ENCODE measurements at places on chromosomes 6 and 20.
A peak's percentile ranks its signal among the peaks of the same experiment; 100 is the strongest.

DNA sequence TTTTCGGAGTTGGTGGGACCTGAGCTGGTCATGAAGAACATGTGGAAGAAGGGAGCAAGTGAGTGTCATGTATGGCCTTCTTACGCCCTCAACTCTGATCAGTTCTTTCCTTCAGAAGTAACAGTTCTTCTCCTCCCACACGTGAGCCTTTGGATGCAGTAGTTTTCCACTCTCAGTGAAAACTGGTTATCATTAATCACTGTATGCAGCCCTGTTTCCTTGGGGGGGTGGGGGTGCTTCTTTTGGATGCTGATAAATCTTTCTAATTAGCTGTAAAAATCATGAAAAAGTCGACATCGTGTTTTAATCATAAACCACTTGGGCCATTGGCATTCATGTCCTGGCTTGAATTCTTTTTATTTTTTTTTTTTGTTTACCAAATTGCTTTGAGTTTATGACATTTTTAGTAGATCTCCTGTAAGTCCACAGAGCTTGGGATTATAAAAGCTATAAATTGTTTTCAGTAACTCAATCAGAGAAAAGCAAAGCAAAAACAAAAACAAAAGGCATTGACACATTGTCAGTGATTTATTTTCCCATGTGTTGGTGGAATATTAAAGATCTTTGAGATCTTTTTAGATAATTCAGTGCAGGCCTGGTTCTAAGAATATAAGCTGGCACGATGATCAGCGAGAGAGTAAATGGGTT lies 84.8 kb downstream of the TRMT11 start:
- DNase-seq = no peak

- DNase-seq = no peak
These were observed 1.8 kb upstream of the ITPR3 start for GRCh38 chr6:33619166-33619840.

DNA sequence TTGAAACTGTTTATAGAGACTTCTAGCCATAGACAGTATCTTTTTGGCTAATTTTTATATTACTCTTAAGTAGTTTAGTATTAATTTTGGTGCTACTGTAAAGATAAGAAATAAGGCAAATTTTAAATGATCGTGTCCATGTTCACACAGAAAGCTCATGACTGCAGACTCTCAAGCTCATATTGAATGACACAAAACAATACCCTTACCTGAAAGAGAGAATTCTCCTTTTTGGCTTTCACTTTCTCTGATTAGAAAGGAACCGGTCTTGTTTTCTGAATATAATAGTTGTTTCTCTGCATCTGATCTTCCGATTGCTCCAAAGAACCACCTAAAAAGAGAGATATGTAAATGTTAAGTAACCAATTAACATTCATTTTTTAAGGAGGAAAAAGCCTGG lies 57.0 kb downstream of the FRK start:
- DNase-seq = no peak

DNA sequence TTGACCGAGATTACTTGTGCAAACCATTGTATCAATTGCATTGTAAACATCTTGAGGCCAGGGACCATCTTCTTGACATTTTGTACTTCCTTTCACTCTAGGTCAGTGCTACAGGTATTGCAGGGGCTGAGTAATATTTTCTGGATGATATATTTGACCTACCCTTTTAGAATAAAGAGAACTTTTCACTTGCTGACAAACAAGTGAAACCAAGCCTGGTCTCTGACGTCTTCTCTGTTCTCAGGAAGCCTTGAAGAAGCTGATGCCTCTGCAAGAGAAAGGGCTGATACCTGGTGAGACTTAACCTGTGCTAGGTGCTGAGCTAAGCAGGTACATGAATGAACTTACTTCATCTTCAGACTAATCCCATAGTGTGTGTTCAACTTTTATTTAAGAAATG lies 60.5 kb upstream of the GGTLC1 start:
- DNase-seq = no peak

DNA sequence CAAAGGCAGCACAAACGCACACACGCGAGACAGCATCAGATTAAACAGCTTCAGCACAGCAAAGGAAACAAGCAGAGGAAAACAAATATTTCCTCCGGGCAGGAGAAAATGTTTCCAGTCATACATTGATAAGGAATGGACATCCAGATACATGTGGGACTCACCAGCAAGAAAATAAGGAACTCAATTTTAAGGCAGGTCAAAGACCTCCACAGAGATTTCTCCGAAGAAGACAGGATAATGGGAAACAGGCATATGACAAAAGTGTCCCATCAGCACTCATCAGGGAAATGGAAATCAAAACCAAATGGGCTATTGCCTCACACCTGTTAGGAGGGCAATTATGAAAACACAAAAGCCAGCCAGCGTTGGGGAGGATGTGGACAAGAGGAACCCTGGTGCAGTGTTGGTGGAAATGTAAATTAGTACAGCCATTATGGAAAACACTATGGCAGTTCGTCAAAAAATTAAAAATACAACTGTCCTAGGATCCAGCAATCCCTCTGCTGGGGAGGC lies 9.7 kb upstream of the SLCO4A1 start:
- no peak for DNase-seq

GRCh38 chr20:50259705-50260478 lies 69.3 kb downstream of the CEBPB start:
- no peak for DNase-seq

DNA sequence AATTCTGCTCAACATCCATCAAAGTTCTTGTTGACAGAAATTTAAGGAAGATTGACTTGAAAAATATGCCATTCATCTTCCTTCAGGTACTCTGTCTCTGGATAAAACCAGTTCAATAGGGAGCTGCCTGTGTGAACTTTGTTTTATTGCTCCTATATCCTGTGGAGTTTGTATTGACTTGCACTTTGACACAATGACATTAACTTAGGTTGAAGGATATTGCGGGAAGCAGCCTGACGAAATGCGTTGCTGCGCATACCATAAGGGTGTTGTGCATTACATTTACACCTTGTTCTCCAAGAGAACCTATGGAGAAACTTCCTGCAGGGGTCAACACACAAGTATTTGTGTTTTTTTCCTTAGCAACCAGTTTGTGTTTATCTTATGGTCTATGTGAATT lies 185.4 kb upstream of the GRIK2 start:
- no peak for DNase-seq

DNA sequence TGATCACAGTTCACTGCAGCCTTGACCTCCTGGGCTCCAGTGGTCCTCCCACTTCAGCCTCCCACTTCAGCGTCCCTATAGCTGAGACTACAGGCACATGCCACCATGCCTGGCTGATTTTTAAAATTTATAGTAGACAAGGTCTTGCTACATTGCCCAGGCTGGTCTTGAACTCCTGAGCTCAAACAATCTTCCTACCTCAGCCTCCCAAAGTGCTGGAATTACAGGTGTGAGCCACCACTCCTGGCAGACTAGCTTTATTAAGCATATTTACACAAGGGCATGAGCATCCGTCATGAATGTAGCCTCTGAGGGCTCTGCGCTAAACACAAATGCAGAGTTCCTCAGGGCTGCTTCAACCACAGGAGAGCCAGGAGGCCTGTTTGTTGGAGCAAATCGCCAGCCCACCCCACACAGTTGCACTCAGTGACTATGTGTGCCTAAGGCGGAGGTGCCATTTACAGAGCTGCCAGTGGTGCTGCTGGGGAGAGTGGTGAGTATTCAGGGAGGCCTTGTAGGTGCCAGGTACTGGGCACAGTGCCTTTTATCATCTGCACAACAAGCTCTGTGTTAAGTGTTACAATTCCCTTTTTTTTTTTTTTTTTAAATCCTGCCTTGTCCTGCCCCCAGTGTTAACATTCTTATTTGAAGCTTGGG lies 78.2 kb downstream of the PSMG4 start:
- DNase-seq = no peak

DNA sequence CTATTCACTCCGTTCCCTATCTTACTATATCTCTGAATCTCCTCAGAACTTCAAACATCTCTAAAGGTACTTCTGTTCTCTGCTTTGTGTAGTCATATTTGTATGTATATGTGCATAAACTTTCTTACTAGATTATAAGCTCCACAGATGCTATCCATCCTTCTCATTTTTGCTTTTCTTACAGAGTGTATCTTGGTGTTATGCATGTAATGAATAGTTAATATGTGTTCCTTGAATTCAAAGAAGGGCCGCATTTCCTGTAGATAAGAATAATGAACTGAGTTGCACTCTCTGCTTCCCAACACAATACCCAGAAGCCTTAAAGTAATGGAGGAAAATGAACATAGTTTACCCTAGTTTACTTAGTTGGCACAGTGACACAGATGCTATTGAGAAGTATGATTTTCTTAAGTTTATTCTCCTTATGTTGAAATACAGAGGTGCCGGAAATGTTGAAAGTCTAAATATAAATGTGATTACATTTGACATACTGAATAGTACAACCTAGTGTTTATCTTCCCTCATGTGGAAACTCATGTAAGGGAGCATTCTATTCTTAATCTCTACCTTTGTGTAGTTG lies 6.0 kb downstream of the NUS1 start:
- peak; percentile 40 for DNase-seq

- no peak for DNase-seq
These were observed 35.9 kb downstream of the CDC40 start for GRCh38 chr6:110216140-110216539.

DNA sequence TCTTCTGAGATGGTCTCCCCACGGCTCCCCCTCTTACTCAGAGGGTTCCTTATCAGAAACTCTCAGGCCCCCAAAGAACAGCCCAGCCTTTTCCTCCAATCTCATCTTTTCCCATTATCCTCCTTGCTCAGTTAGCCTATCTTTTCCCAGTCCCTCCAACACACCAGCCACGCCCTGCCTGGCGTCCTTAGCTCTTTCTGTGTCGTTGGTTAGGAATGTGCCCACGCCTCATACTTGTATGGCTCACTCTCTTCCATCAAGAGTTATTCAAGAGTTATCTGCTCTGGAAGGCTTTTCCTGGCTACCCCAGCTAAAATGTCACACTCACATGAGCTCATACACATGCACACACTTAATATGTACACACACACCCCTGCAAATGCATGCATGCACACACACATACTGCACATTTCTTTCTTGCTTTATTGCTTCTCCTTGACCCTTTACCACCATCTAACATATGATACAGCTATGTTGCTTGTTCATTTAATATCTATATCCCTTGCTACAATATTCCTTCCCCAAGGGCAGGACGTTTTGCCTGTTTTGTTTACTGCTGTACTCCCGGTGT lies 37.6 kb downstream of the SLC2A10 start:
- DNase-seq = peak; percentile 32

DNA sequence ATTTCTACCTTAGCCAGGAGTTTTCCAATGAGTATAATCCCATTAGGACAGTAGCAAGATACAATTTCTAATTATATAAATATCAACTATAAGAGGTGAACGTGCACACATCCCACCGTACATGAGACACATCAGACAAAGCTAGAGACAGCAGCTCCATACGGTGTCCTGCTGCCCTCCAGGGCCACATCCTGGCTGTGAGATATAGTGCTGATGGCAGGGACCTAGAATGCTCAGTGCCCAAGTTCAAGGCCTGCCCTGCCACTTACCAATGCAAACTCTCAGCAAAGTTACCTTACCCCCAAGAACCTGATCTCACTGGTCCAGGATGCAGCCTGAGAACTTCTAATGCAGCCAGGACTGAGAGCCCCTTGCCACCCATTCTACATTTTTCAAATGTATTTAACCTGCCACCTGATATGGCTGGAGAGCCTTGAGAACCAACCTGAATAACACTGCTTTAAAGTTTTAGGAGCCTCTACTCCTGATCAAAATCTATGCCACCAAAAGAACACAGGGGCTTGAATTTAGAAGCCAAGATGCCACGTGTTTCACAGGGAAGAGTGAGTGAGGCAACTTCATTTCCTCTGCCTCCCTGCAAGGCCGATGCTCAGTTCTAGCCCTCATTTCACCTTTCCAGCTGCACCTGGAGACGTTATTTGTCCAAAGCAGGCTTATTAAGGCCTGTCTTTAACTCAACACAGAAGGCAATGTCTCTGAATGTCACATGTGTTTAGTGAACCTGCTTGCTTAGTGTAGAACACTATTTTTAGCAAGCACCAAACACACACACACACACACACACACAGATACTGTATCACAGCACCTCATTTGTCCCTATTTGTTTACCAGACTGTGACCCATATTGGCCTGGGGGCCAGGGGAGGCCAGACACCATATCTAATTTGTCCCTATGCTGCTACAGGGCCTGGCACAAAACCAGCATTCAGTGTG lies 6.1 kb downstream of the NFATC2 start:
- DNase-seq = no peak

DNA sequence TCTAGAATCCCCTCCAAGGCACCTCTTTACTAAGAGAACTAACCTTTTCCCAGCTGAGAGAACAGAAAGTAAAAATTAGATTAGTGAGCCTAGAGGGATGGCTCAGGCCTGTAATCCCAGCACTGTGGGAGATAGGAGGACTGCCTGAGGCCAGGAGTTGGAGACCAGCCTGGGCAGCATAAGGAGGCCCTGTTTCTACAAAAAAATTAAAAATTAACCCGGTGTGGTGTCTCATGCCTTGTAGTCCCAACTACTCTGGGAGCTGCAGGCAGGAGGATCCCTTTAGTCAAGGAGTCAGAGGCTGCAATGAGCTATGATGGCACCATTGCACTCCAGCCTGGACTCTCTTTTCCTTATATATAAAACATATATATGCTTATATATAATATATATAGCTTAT lies 5.5 kb upstream of the OOEP start:
- DNase-seq = no peak

DNA sequence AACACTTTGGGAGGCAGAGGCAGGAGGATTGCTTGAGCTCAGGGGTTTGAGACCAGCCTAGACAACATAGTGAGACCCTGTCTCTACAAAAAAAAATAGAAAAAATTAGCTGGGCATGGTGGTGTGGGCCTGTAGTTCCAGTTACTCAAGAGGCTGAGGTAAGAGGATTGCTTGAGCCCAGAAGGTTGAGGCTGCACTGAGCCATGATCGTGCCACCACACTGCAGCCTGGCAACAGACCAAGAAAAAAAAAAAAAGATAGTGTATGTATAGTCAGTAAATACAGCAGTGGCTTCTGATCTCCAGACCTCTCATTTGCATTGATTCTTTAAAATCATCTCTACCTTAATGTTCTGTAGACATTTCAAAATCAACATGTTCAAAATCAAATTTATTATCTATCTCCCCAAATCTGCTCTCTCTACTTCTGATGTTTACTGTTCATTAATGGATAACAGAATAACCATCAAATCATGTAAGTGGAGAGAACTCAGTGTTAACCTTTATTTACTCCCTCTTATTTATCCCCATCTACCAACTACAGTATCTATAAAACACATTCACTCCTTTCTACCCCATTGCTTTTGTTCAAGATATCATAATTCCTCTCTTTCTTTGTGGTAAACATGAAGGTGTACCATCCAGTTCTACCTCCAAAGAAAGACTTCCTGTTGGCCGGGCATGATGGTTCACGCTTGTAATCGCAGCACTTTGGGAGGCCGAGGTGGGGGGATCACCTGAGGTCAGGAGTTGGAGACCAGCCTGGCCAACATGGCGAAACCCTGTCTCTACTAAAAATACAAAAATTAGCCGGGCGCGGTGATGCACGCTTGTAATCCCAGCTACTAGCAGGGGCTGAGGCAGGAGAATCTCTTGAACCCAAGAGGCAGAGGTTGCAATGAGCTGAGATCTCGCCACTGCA lies 7.7 kb downstream of the PROCR start:
- DNase-seq = no peak

GRCh38 chr20:46011631-46012482 lies 3.1 kb downstream of the MMP9 start:
- DNase-seq = peak; percentile 46

GRCh38 chr6:168618546-168619315 lies 177.7 kb downstream of the SMOC2 start:
- no peak for DNase-seq

Measured in fibroblast of pulmonary artery (primary cell).